Iris pigment epithelial cell (primary cell): ENCODE measurements at places on chromosomes 16 and 17.

- DNase-seq: no peak
Measured at GRCh38 chr17:69445132-69445531, 30.6 kb downstream of the MAP2K6 start.

GRCh38 chr16:1310832-1311200 lies 1.4 kb downstream of the UBE2I start:
- DNase-seq: peak; percentile 42

GRCh38 chr16:85126705-85127378 lies 14.6 kb upstream of the CIBAR2 start:
- peak; percentile 93 for DNase-seq

DNA sequence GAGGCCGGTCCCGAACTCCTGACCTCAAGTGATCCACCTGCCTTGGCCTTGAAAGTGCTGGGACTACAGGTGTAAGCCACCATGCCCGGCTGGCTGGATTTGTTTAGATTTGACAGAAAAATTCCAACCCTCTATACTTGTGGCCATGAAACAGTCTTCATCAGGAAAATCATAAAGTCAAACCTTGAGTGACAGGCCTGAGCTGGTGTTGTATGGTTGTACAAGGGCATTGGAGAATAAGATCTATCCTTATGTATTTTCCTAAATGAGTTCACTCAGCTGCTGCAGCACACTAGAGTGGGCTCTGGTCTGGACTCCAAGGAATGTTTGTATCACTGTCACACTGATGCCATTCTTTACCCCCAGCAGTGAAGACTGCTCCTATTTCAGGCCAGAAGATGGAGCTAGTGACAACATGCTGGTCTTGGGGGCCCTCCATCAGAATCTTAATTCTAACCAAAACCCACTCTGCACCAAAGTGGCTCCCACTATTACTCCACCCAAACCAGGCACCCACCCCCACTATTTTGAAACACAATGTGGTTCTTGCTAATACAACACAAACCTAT lies 27.4 kb downstream of the SNX11 start:
- DNase-seq: no peak

- DNase-seq: peak; percentile 81
Measured at GRCh38 chr16:2927010-2927646, 15.4 kb downstream of the FLYWCH1 start.

DNA sequence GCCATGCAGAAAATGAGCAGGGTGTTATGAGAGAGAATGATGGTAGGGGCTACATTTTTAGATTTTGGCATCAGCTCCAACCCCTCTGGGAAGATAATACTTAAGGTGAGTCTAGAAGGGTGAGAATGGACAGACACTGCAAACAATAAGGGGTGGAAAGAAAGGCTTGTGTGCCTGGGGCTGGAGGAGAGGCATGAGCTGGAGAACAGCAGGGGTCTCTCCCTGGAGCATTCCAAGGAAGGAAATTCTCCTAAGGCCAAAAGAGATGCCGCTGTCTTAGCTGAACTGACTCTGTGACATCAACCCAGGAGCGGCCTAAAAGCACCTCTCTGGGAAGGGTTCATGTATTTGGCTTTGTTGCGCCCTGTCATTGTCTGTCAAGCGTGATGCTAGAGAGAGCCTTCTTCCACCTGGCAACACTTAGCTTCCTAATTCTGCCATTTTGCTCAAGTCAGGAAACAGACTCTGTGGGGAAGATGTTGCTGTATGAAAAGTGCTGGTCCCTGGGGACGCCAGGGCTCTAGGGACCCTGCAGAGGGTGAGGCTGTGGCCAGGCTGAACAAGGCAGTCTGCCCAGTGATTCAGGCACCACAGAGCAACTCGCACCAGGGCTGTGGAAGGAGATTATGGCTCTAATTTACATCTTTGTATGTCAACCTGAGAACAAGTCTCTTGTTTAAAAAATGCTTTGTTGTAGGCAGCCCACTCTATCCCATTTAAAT lies 225.7 kb downstream of the CBLN1 start:
- no peak for DNase-seq
